ENCODE measurements at places on chromosomes 5 and 9. TPM values are rescaled to one million over a fixed set of nuclear protein-coding genes. Genes with fewer than 3 reads are reported as not detected.

FGF1 gene
- 0.16 TPM for total RNA-seq

DAB2IP gene
- total RNA-seq: 52.4 TPM

FOXD4L3 gene
- not detected for total RNA-seq

ATP10B gene
- total RNA-seq: 1.4 TPM

PAIP1 gene
- 86.3 TPM for total RNA-seq

IFNA13 gene
- not detected for total RNA-seq

GAS1 gene
- 167 TPM for total RNA-seq

KCNN2 gene
- 2.8 TPM for total RNA-seq

PTGR1 gene
- 34.5 TPM for total RNA-seq

CRB2 gene
- not detected for total RNA-seq

CNOT6 gene
- 24.3 TPM for total RNA-seq

TTC16 gene
- not detected for total RNA-seq

SELENOP gene
- 363 TPM for total RNA-seq

CYSRT1 gene
- not detected for total RNA-seq

EQTN gene
- total RNA-seq: 1.2 TPM

CYLC2 gene
- not detected for total RNA-seq

OR1Q1 gene
- not detected for total RNA-seq

ANKRD18B gene
- total RNA-seq: not detected

ZNF608 gene
- total RNA-seq: 40.9 TPM

PCSK1 gene
- 1.6 TPM for total RNA-seq

BRINP1 gene
- total RNA-seq: 0.27 TPM

NIM1K gene
- 0.94 TPM for total RNA-seq

Data from gastroesophageal sphincter (tissue), 4 donors.